Stimulated activated memory B cell treated with anti-CD40 and anti-IgM and Interleukin-4, amounts not matched to agents 10 μg/mL and 1 μg/mL and 100 μg/mL, for 72 hours (primary cell): ENCODE measurements at places on chromosomes 16 and 17.

DNA sequence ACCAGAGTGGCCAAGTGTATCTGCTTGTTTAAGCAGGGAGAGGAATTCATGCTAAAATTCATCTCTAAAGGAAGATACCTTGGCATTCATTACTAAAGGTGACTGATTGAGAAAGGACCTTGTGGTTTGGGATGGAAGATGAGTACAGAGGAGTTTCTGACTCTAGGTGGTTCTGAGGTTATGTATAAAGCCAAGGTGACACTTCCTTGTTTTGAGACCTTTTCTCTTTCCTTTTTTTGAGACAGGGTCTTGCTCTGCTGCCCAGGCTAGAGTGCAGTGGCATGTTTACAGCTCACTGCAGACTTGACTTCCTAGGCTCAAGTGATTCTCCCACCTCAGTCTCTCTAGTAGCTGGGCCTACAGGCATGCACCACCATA is 9.1 kb downstream of the ABHD15 start:
- peak; percentile 72 for ATAC-seq

- no peak for ATAC-seq
Measured at GRCh38 chr16:87216841-87217275, 100.3 kb downstream of the C16orf95 start.

- no peak for ATAC-seq
Measured at GRCh38 chr17:17385491-17385890, 82.3 kb downstream of the NT5M start.

DNA sequence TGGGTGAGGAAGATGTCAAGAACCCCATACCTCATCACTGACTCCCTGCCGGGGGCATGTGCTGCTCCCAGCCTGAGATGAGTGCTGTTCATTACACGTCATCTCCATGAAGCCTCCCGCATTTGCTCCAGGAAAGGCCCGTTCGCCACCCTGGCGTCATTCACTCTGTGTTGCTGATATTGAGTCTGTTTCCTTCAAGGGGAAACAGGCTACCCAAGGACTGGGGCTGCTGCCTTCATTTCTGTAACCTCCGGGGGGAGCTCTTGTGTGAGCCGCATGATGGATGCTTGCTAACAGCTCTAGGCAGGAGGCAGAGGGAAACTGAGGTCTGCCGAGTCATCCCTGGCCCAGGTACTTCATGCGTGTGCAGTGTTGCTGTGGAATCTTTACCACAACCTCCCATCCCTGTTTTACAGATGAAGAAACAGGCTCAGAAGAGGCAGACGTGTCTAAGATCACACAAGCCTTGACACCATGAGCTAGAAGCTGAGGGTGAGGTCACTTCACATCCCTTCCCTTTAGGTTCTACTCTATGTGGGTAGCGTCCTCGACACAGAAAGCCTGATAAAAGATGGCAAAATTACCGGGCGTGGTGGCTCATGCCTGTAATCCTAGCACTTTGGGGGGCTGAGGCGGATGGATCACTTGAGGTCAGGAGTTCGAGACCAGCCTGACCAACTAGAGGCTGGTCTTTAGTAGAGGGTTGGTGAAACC is 3.5 kb upstream of the ARMC5 start:
- ATAC-seq: no peak

DNA sequence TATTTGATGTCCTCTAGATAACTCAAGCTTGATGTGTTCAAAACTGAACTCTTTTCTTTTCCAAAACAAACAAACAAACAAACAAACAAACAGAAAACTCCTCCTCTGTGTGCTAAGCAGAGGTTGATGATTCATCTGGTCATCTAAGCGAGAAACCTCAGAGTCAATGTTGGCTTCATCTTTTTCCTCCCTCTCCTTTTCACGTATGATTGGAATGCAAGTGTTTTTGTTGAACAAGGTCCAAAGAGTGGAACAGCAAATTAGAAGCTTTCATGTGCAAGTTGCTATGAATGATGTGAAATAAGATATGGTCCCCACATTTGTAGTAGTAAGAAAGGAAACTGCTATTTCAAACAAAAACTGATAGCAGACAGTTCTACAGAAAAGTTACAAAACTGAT is 52.5 kb downstream of the TBX4 start:
- ATAC-seq: no peak

GRCh38 chr16:86514481-86515376 is 4.4 kb downstream of the FOXF1 start:
- no peak for ATAC-seq

DNA sequence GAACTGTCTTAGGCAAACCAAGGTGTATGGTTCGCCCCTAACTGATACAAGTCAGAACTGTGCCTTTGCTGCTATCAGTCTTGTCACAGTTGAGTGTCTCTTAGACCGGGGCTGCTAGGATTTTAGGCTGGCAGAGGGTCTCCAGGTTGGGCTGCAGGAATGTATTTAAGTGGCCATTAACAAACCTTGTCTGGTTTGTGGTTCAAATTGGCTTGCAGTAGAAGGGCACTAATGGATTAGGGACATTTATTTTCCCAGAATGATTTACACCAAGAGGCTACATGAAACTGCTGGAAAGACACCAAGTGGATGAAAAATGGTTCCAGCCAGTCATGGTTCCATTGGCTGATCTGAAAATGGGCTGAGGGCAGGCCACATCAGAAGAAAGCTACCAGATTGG is 5.1 kb downstream of the VAT1L start:
- no peak for ATAC-seq

- no peak for ATAC-seq
Measured at GRCh38 chr17:20998571-20999043, 44.2 kb downstream of the USP22 start.

- ATAC-seq: no peak
Measured at GRCh38 chr16:69373019-69373418, 12.8 kb downstream of the TERF2 start.

- ATAC-seq: no peak
Measured at GRCh38 chr16:84460406-84461028, 43.9 kb downstream of the MEAK7 start.

DNA sequence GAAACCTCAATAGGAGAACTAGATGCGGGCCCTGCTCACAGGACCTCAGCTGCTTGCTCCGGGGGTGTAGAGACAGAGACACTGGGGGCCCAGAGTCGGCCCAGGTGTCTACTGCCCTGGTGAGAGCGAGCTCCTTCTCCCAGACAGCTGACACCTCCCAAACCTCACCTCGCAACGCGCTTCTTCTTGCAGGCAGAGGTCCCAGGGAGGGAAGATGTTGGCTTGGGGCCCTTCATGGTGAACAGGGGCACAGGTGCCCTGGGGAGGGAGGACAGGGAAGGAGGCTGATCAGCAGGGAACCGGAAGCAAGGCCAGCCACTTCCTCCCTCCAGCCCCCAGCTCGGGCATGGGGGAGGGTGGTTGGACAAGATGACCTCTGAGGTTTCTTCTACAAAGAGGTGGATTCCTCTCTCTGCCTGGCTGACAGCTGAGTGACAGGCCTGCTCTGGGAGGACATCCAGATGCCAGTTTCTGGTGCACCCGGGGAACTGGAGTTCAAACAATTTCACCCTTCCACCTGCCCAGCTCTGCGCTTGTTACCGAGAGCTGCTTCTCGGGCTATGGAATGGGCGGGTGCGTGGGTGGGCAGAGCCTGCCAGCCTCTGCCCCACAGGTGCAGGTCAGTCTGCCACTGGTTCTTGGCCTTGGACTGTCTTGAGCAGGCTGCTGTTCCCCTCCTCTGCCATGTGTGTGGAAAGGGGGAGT is 11.7 kb upstream of the GFAP start:
- ATAC-seq: peak; percentile 11

DNA sequence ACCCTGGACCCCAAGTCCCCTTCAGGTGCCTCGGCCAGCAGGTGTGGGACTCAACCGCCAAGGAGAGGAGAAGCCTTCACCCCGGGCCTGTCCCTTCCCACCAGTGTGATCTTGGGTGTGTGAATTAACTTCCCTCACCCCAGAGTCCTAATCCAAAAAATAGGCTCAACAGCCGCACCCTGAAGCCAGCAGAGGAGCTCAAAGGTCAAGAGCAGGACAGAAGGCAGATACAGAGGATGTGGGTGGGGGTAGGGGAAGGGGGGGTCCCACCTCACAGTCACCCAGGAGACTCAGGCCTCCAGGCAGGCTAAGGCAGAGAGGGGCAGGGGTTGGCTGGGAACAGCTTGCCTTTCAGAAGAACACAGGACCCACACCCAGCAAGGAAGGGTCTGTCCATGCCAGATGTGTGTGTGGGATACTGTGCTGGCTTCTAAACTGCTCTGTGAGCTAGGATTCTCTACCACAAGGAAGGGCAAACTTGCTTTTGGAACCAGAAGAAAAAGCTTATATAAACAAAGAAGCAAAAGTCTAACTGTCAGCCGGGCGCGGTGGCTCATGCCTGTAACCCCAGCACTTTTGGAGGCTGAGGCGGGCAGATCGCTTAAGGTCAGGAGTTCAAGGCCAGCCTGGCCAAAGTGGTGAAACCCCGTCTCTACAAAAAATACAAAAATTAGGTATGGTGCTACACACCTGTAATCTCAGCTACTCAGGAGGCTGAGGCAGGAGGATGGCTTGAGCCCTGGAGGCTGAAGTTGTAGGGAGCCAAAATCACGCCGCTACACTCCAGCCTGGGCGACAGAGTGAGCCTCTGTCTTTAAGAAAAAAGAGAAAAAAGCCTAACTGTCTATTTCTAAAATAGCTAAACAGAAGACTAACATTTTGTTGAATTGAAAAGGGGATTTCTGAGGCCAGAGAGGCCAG is 4.6 kb downstream of the PIEZO1 start:
- ATAC-seq: no peak

DNA sequence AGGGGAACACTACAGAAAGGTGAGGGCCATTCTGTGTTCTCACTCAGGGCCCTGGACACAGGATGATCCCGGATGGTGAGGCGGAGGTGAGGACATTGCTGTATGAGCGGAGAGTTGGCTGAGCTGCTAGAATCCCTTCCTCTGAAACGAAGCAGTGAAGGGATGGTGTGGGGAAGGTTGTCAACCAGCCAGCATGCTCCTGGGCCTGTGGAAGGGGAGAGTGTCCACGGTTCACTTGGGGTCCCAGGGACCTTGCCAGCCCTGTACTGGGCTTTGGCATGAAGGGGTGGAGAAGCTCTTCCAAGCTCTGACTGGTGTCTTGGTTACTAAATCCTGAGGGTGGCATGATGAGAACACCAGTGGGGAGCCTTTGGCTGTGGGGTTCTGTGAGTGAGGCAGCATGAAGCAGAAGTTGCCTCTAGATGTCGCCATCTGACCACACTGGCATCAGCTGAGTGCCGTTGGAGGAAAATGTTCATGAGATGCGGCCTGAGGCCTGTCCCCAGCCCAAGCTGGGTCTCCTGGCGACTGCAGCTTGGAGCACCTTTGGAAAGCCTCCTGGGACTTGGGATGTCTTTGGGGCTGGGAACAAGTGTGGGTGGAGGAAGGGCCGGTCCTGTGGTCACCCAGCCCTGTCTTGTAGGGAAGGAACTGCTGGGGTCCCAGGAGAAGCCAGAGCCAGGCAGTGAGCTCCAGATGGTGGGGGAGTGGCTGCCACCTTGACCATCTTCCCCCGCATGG is 14.8 kb downstream of the PDP2 start:
- peak; percentile 85 for ATAC-seq

DNA sequence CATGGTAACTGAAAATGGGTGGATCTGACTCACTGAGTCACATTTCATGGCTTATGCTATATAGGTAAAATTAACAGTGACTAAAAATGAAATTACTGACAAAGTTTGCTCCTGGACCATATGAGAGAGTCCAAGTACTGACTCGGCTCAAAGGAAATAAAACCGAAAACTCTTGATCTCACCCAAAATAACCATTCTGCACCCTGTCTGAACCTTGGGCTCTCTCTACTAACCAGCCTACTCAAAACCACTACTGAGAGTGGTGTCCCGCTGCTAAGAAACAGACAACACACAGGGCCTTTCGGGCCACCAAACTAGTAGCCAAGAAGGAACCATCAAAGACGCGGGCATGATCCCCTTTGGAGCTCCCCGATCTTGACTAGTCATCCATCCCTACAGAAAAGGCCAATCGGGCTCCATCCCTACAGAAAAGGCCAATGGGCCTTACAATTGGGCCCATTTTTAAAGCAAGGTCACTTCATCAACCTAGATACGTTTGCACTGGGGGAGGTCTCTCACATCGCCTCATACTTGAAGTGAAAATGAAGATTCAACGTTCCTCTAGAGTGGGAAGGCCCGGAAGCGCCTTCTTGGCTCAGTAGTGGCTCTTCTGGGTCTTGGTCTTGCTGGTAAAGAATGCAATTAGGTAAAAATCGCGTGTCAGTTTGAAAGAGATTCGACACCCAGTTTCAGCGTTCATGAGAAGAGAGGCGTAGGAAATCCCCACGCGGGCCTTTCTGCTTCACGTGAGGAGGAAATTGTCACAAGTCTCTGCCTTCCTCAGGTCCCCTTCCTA is 720 bp upstream of the ZPBP2 start:
- ATAC-seq: peak; percentile 75

DNA sequence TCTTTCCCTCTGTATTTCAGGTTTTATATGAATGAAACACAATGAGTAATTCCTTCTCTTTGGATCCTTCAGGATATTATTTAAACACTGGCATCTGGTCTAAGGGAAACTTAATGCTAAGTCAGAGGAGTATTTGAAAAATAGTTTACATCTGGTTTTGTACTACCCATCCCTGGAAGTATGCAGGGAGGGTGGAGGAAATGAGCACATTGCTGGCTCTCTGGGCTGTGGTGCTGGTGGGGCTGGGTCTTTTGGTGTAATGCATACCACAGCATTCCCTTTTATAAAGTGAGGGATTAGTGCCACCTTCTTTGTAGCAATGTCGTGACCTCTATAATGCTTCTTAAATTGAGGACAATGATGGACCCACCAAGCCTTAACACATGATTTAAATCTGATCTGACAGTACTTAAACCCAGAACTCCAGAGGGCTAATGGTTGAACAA is 105.5 kb upstream of the AXIN2 start:
- ATAC-seq: no peak
